ENCODE measurements at places on chromosomes 12 and 14.

DNA sequence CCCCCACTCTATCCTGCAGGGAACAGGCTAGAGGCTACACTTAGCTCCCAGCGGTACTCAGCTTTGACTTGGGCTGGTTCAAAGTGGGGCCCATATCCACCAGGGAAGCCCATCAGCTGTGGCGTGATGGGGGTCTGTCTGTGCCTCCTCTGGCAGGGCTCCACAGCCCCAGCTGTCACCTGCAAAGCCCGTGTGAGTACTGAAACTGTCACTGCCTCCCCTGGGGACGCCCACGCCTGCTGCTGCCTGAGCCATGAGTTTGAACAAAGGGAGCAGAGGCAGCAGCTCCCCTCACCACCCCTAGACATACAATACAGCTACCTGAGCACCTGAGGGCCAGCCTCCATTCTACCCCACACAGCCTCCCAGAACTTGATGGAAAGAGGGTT is 5.0 kb downstream of the REM2 start:
- no peak for DNase-seq

- DNase-seq: peak; percentile 97
Measured at GRCh38 chr12:52370926-52371608, 3.8 kb upstream of the KRT85 start.

DNA sequence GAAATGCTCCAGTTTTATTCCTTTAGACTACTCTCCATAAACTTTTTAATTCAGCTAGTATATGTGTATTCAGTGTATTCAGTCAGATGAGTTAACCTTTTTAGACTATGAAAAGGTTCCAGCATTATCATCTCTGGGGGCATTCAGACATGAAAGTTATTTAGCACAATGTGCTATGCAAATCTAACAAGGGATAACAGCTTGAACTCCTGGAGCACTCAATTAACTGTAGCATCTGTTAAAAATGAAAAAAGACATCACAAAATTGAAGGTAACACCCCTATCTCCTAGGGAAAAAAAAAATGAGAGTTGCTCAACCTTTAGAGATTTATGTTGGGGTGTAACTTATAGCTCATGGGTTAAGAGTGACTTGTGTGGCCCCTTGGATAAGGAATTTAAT is 211.5 kb downstream of the PHLDA1 start:
- DNase-seq: no peak

DNA sequence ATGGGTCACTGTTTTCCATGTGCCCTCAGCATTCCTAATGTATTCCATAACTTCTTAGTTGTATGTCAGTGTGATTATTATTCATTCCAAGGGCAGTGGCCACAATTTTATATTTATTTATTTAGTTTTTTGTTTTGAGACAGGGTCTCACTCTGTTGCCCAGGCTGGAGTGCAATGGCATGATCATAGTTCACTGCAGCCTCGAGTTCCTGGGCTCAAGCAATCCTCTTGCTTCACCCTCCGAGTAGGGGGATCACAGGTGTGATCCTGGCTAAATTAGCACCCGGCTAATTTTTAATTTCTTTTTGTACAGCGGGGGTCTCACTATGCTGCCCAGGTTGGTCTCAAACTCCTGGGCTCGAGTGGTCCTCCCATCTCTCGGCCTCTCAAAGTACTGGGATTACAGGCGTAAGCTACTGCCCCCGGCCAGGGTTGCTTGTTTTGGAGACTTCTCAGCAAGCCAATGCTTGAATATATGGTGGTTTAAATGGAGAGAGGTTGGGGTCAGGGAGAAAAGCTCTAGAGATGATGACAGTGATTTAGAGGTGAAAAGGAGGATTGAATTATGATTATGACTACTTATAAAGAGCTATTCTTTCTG is 7.6 kb downstream of the GPRC5A start:
- DNase-seq: no peak

- no peak for DNase-seq
Measured at GRCh38 chr14:90263748-90264449, 7.5 kb downstream of the PSMC1 start.

- DNase-seq: no peak
Measured at GRCh38 chr12:10756194-10756593, 33.1 kb upstream of the YBX3 start.

DNA sequence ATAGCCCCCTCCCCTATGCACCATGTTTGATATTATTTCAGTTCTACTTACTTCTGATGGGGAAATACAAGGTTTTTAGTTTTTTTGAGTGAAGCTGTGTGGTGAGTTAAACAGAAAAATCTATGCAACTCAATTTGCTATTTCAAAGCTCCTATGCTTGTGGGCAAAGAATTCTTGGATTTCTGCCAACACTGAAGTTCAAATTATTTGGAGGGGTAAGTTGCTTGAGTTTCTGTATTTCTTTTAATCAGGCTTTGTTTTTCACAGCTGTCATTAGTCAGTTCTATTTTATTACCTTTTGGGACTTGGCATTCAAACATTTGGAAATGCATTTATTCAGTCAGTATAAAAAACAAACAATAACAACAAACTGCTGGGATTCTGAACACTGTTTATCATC is 407.5 kb upstream of the MGAT4C start:
- peak; percentile 12 for DNase-seq

DNA sequence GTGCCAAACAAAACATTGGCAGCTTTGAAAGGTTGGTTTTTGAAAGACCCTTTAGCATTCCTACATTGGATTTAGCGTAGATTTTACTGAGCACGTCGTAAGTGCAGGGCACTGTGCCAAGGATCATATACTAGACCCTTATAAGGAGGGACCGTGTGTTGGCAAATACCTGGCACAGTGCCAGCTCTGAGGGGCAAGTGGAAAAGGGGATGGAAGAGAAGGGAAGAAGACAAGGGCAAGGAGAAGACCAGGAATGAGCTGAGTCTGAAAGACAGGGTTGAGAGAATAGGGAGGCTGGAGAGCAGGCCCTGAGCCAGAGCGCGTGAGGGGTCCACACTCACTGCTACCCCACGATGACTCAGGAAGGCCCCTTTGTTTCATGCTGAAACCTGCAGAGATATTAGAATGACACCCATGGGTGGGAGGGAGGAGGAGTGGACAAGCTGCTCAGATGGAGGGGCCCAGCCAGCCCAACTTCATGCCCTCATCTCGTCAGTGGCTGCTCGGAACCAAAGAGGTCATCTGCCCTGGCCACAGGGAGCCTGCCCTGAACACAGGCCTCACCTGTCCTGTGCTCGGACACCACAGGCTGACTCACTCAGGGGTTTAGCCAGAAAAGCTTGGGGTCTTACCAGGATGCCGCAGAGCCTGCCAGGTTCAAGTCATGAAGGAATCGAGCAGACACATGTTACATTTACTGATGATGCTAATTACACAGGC is 25.0 kb downstream of the RAB35 start:
- DNase-seq: no peak

- no peak for DNase-seq
Measured at GRCh38 chr14:76696791-76697190, 64.5 kb upstream of the VASH1 start.

- DNase-seq: no peak
Measured at GRCh38 chr12:18079541-18080246, 10.3 kb downstream of the RERGL start.

GRCh38 chr14:99715266-99716000 is 31.3 kb downstream of the CYP46A1 start:
- no peak for DNase-seq

DNA sequence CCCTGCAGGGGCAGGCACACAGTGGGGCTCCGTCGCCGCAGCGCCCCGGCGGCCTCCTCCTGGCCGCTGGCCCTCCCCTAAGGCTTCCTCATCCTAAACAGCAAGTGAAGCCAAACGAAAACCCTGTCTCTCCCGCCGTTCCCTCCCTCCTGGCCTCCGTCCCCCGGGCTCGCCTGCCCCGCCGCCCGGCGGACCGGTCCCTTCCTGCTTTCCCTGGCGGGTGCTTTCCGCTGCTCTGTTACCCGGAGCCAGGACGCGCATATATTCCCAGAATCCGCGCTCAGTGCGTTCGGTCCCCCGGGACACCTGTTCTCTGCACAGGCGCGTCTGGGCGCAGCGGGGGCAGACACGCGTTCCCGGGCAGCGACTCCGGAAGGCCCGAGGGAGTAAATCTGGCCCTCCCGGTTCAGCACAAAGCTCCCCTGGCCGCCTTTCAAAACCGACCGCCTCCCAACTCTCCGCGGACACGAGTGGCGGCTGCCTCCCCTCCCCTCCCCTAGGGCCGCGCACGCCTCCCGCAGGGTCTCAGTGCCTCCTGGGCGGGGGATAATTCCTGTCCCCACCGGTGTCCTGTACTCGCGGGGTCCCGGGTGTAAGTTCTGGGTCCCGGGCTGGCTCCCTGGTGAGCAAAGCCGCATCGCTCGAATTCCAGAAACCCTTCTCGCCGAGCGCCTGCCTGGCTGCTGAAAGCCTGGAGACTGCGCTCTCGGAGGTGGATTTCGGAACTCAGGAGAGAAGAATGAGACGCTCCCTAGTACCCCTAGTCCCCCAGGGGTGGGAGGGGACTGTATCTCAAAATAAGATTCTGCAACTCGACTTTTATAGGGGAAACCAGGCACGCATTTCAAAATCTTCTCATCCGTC is 21.4 kb upstream of the CEP170B start:
- peak; percentile 22 for DNase-seq

DNA sequence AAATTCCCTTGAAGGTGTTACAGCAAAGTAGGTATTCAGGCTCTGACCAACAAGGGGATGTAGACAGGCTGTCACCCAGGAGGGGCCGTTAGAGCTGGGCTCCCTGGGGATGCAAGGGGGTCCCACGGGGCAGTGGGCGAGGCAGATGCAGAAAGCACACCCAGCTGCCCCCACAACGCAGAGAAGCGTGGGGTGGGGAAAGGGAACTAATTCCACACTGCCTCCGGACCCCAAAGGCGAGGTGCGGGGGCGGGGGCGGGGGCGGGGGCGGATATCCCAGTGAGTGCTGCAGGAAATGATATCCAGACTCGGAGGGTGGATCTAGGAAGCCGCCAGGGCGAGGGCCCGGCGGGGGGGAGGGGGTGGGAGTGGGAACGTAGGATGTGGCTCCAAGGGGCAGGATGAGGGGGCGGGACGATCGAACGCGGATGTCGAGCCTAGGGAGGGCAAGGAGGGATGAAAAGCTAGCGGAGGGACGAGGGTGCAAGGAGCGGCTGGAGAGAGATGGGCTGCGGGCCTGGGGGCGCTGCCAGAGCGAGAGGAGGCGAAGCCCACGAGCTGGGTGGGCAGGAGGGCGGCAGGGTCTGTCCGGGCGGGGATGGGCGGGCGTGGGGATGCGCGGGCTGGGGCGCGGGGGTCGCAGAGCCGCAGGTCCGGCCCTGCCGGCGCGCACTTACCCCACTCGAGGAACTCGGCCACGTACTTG is 874 bp downstream of the CDC42BPB start:
- peak; percentile 87 for DNase-seq

DNA sequence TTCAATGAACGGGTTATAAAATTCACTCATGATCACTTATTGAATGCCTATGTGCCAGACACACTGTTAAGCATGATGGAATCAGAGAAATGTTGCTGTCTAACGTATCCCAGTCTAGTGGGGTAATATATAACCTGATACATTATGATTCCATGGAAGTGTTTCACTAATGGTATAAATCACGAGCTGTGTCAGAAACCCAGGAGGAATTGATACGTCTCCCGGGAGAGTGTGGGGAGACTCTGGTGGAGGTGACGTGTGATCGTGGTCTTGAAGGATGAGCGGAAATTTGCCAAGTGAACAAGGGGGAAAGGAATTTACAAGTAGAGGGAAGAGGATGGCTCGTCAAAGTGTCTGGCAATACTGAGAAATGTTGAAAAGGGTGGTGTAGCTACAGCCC is 26.5 kb downstream of the MANSC1 start:
- no peak for DNase-seq

DNA sequence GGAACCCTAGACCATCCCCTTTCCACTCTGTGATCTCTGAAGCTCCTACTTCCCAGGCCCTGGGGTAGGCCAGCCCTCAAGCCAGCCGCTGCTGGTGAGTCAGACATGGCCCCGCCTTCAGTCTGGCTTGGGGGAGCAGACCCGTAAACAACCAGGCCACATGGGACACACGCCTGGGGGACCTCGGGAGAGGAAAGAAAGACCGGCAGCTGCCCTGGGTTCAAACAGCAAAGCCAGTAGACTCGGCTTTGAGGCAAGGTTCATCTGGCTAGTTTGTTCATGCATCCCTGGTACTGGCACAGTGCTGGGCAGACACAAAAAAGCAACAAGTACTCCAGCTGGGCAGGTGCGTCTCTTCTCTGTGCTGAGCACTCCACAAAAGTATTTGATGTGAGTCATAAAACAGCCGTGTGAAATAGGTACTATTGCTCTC is 101.9 kb downstream of the SETD3 start:
- DNase-seq: peak; percentile 17

- no peak for DNase-seq
Measured at GRCh38 chr14:71286126-71286525, 378.9 kb downstream of the PCNX1 start.

GRCh38 chr14:93520053-93520607 is 89.4 kb downstream of the UNC79 start:
- no peak for DNase-seq

DNA sequence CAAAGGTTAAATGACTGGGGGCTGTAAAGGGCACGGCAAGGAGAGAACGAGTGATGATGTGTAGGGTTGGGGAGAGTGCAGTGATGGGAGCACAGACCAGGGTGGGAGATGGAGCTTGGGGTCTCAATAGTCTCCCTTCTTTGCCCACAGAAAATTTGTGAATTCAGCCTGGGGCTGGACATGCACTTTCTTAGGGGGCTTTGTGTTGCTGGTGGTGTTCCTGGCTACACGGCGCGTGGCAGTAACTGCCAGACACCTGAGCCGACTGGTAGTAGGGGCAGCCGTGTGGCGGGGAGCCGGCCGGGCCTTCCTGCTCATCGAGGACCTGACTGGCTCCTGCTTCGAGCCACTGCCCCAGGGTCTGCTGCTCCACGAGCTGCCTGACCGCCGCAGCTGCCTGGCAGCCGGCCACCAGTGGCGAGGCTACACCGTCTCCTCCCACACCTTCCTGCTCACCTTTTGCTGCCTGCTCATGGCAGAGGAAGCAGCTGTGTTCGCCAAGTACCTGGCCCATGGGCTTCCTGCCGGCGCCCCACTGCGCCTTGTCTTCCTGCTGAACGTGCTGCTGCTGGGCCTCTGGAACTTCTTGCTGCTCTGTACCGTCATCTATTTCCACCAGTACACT is 1.7 kb downstream of the FITM1 start:
- no peak for DNase-seq

DNA sequence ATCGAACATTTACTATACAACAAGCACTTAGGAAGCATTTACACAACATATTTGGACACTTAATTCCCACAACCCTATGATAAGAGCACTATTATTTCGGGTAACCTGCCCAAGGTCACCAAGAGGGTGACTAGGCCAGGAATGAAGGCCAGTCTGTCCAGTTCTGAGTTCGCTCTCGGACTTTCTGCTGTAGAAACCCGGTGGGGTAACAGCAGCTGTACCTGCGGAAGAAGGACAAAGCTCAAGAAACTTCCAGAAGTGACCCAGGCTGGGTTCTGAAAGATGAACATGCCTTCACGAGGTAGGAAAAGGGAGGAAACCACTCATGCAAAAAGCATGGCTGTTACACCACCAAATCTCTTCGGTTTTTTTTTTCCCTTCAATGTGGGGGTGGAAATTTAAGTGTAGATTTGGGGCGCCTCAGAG is 10.8 kb downstream of the PLA2G1B start:
- no peak for DNase-seq

- no peak for DNase-seq
Measured at GRCh38 chr12:120599672-120600552, 18.7 kb upstream of the POP5 start.

GRCh38 chr14:84535484-84535883 is 994.5 kb upstream of the FLRT2 start:
- DNase-seq: no peak

Data from umbilical cord (tissue), 2 donors.